ENCODE measurements at places on chromosomes 12 and 14.
A peak's percentile ranks its signal among the peaks of the same experiment; 100 is the strongest.

DNA sequence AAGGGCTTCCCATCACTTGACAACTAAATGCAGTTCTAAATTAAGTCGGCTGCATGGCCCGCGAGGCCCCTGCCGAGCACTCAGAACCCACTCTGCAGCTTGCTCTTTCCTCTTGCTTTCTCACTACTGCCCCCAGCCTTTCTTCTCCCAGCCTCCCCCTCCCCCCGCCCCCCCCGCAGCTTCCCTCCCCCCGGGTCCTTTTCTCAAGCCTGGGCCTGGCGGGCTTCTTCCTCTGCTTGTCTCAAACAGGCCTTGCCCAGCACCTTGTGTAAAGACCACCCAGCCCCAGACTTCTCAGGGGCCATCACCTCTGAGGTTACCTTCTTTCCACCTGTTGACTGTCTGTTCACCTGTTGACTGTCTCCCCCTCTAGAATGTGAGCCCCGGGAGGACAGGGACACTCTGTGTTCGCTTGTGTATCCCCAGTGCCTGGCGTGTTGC, 1.1 kb downstream of the CYP46A1 start:
- no peak for DNase-seq

- DNase-seq, result no peak
Observed at GRCh38 chr12:130463275-130463658, 125.6 kb downstream of the PIWIL1 start.

DNA sequence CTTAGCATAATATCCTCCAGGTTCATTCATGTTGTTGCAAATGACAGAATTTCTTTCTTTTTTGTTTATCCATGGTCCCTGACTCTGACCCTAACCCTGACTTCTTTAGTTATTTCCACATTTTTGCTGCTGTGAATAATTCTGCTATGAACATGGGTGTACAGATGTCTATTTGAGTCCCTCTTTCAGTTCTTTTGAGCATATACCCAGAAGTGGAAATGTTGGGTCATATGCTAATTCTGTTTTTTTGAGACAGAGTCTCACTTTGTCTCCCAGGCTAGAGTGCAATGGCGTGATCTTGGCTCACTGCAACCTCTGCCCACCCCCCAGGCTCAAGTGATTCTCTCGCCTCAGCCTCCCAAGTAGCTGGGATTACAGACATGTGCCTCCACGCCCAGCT, 33.1 kb downstream of the KNTC1 start:
- DNase-seq, result no peak

DNA sequence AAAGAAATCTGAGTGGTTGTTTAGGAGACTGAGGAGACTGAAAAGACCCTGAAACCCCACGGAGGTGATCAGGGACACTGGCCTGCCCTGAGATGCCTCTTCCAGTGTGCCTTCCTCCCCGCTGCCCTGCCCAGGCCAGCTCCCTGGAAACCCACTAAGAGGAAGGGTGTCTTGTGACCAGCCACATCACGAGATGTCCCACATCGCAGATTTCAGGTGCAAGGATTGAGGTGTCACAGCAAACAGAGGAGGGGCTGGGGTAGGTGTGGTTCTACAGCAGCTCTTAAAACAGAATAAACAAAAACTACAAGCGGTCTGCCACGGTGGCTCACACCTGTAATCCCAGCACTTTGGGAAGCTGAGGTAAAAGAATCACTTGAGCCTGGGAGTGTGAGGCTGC, 184.3 kb upstream of the C14orf180 start:
- DNase-seq, result no peak

- no peak for DNase-seq
Observed at GRCh38 chr12:129701631-129702101, 202.2 kb downstream of the TMEM132D start.

DNA sequence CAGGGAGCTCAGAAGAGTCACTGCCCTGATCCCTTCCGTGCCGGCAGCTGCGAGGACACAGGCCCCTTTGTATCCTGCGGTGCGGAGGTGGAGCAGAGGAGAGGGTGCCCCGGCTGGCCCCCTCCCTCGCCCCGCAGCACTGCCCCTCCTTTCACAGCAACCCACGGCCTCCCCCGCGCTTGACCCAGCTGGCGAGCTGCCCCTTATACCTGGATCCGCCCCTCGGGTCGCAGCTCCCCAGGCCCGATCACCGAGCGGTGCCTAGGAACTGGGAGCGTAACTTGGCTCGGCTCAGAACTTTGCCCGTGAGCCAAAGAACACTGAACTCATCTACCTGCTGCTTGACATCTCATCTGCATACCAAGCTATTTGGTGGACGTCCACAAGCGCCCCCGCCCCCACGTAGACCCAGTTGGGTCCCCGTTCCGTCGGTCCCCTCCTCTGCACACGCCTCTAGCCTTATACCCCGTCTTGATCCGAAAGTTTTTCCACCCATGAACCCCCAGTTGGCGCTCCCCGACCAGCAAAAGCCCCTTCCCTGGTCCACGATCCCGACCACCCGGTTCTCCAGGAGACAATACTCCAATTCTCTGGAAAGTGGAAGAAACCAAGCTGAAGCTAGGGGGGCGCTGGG, 697 bp upstream of the DNAJC14 start:
- DNase-seq, result no peak

DNA sequence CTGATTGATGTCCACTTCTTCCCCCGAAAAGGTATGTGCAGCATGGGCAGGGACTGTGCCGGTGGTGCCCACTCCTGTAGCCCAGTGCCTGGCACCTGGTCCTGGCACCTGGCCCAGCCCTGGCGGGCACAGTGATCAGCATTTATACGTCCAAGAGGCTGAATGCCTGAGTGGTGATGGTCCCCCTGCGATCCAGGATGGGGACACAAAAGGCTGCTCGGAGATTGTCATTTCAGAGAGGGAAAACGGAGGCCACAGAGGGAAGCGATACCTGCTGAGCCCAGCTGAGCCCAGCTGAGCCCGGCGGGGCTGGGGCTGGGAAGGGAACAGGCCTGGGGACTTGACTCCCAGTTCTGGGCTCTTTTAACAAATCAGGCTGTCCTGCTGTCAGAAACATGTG, 55.8 kb downstream of the PRIMA1 start:
- no peak for DNase-seq

DNA sequence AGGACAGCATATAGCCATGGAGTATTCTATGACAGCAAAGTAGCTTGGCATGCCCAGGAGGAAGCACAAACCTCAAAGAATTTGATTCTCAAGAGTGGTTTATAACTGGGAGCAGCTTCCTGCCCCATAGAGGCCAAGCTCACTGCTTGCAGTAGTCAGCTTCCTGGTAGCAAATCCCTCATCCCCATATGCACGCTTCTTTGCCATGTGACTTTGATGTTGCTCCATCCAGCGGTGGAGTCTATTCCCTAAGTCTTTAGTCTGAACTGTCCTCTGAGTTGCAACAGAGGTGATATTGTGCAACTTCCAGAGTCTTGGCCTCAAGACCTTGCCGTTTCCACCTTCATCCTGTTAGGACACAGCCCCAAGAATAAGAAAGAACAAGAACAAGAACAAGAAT, 996.8 kb upstream of the TMEM132C start:
- no peak for DNase-seq

GRCh38 chr12:132106921-132107320, 37.2 kb downstream of the DDX51 start:
- DNase-seq, result no peak

- no peak for DNase-seq
Observed at GRCh38 chr14:85223667-85224066, 306.3 kb upstream of the FLRT2 start.

GRCh38 chr14:74501135-74501614, 7.6 kb downstream of the ISCA2 start:
- DNase-seq, result peak; percentile 77

DNA sequence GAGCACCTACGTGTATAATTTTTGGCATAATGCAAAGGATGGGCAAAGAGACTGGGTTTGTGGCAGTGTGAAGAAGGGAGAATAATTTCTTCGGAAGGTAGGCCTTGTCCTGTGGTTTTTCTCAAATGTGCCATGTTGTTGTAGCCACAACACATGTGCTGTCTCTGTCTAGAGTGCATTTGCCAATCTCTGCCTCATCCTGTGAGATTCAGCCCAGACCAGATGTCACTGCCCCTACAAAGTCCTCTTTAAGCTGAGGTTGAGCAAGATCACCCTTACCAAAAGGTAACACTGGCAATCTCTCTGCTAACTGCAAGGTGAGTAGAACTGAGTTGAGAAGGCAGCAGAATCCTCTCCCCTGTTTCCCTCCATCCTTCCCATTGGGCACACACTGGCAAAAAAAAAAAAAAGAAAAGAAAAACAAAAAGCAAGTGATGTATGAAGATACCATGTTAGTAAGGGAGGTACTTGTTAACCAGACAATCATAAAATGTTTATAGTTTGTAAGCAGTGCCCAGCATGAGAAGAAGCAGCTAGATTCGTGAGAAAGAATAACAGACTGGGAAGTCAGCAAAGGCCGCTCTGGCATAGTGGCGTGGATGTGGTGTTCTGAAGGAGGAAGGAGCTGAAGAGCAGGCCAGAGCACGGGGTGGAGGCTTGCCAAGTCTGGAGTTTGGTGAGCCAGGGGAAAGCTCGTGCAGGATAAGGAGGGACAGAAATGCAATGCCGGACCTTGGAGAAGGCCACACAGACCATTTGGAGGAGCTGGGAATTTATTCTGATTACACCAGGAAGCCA, 18.9 kb downstream of the DYRK2 start:
- no peak for DNase-seq

DNA sequence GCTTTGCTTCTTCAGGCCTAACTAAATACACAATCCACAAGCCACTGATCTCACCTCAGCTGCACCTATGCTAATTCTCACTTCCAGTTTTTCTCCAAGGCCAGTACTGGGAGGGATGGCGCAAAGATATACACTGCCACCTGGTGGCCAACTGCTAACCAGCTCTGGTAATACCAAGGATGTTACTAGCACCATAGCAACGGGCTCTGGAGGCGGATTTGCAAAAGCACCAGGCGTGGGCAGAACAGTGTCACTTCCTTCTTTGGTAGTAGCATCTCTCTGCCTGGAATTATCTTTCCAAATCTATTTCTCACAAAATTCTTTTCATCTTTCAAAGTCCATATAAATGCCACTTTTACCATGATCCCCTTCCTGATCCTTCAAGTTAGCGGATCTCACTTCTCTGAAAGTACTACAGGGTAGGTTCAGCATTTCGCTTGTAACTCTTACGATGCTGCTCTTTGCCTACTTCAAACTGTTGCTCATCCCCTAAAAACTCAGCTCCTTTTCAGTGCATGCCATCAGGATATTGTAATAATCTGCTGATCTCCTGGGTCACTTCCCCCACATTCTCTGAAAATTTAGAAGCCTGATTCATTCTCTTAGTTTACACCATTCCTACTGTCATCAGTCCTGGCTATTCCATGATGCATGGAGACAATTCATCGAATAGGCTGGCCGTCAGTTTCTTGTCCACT, 37.1 kb upstream of the FOXJ2 start:
- peak; percentile 13 for DNase-seq

DNA sequence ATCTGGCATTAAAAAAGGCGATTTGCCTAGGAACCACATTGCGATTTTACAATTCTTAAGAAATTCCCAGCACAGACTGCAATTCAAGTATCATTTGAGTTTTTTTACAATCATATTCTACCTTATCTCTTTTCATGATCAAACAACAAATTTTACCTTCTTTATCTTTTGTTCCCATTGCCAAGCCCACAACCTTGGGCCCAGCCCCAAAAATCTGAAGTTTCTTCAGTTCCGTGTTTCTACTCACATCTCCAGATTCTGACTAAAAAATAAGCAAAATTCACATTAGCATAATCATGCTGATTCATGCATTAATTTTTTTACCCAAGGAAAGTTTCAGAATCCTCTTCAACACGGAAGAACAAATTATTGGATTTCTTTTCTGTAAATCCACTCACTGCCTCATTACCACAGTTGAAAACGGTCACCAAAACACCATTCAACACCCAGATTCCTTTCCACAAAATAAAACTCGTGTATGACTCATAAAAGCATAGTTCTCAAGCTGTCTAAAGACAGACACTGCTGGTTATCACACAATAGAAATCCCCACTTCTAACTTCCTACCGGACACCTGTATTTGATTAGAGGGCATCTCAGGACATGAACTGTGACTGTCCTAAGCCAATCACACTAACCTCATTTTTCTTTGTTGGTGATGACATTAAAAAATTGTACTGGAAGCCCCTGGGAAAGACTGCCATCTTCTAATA, 32.7 kb downstream of the KDM5A start:
- DNase-seq, result no peak

GRCh38 chr12:108685469-108686260, 45.7 kb downstream of the CORO1C start:
- DNase-seq, result peak; percentile 6

GRCh38 chr14:55477680-55478079, 37.3 kb upstream of the TBPL2 start:
- no peak for DNase-seq

GRCh38 chr14:99945732-99946651, 119.2 kb upstream of the EVL start:
- DNase-seq, result no peak

DNA sequence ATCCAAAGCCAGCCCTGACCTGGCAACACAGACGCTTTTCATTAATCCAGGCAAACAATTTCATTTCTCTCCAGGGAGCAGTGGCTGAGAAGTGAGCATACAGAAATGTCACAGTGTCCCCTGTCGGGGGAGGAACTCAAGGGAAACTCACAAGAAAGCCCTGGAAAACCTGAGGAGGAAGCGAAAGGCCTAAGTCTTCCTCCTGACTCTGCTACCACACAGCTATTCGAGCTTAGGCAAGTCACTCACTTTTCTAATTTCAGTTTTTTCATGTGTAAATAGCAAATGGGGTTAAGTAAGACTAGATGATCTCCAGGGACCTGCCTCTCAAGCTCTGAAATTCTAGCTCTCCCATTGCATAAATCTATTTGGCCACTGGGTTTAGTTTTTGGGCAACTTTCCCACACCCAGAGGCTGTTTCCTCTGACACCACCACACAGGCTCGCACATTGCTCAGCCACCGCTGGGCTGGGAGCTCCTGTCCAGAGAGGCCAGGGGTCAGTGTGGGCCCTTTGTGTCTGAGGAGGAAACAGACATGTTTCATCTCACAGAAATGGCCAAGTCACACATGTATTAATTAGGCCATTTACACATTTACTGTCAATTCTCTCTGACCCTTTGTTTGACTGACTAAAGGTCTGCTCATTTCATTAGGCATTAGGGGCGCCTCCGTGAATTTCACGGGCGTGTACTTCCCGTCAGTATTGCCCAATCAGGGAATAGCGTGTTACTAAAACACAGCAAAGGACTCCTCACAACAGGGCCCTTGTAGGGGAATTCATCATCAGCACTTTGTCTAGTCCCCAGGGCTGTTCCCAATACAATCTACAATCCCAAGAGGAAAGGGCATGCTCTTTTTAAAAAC, 9.8 kb upstream of the PNMA1 start:
- no peak for DNase-seq

- no peak for DNase-seq
Observed at GRCh38 chr14:92524602-92525185, 11.1 kb downstream of the RIN3 start.

DNA sequence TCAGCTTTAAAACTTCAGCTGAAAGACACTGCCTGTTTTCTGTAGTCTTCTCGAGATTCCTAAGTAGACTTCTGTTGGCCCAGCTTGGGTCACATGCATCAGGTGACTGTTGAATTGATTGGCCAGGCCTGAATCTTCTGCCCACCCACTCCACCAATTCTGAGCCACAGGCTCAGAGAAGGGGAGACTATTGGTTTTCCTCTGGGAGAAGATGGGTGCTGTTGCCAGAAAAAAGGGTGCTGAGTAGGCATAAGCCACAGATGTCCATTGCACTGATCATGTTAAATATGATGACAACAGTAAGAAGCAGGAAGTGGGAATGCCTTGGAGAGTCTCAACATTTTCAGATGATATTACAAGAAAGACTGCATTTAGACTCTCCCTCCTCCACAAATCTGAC, 6.8 kb upstream of the SPTLC2 start:
- DNase-seq, result no peak

GRCh38 chr14:50728836-50729235, 60.7 kb upstream of the SAV1 start:
- no peak for DNase-seq

GRCh38 chr12:98416845-98417244, 98.5 kb upstream of the TMPO start:
- DNase-seq, result no peak
